ENCODE measurements at places on chromosomes 16 and 17.
A peak's percentile ranks its signal among the peaks of the same experiment; 100 is the strongest.

DNA sequence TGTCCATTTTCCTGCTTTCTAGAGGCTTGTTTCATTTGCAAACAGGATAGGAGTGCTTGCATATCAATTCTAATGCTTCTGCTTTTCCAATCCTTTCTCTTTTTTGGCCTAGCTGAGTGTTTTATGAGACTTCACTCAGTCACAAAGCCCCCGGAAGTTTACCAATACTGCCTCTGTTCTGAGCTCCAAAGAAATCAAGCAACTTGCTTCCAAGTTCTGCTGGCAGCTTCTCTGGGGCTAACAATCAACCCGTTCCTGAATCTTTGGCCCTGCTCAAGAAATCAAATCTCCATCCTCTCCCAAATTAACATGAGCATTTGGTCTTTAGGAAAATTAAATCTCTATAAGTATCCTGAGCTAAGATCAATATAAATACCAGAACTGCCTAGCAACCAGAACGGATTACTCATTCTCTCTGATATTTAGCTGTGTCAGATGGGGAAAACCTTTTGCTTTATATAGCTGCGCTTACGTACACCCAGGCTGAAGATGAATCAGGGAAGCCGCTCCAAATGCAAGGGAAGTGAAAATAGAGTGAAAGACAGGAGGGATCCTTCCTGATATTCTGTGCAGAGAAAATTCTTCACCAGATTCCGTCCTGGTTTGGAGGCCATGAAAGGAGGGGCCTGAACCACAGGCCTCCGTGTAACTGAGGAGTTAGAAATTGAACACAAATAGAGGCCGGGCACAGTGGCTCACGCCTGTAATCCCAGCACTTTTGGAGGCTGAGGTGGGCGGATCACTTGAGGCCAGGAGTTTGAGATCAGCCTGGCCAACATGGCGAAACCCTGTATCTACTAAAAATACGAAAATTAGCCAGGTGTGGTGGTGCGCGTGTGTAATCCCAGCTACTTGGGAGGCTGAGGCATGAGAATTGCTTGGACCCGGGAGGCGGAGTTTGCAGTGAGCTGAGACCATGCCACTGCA is 23.3 kb upstream of the GRB2 start:
- DNase-seq: no peak

GRCh38 chr17:2982854-2983253 is 80.6 kb downstream of the OR1D5 start:
- no peak for DNase-seq

DNA sequence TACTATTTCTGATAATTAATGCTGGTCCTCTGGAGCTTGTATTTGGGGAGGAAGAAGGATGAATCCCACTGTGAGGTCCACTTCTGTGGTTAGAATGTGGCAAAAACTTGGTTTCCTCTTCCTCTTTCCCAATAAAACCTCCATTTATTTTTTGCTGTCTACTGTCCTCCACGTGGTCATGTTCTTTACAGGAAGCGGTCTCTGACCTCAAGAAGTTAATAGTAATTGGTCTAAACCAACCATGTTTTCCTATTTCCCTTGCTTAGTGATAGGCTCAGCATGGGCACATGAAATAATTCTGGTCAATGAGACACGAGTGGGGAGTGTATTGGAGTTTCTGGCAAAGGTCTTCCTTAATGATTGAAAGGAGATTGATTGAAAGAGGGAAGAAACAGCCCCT is 33.9 kb downstream of the CHP2 start:
- DNase-seq: no peak

GRCh38 chr17:15311996-15312395 is 29.4 kb downstream of the TEKT3 start:
- no peak for DNase-seq

GRCh38 chr16:49529411-49530045 is 155.9 kb downstream of the C16orf78 start:
- no peak for DNase-seq

GRCh38 chr17:17030515-17031211 is 11.6 kb upstream of the MPRIP start:
- DNase-seq: no peak

- DNase-seq: peak; percentile 41
Measured at GRCh38 chr17:67434061-67434525, 57.0 kb downstream of the PITPNC1 start.

DNA sequence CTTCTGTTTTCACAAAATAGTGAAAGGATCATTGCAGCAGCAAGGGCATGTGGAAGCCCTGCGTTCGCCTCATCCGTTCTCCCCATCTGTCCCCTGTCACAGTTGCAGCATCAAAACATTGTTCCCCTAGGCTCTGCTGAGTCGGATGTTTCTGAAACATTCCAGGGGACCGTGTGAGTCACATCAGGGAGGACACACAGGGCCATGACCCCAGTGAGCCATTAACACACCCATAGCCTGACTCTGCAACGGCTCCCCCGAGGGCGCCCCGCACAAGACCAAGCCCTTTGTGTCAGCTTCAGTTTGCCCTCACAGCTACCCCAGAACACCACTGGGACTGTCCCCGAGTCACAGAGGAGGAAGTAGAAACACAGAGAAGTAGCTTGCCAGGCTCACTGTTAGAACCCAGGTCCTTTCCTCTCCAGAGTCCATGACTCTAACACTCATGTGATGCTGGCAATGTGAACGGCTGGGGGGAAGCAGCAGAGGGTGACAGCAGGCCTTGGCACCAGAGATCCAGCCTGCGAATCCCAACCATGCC is 63.3 kb upstream of the HSBP1 start:
- no peak for DNase-seq

GRCh38 chr17:65362826-65363225 is 198.6 kb downstream of the AXIN2 start:
- no peak for DNase-seq

GRCh38 chr16:81688182-81688581 is 90.9 kb upstream of the PLCG2 start:
- no peak for DNase-seq

- DNase-seq: no peak
Measured at GRCh38 chr17:69819316-69820087, 255.5 kb upstream of the KCNJ16 start.

All from stimulated activated CD4-positive, alpha-beta T cell treated with anti-CD3 and anti-CD28 coated beads, TNF-alpha, amount 100 ng/mL, for 4 hours (primary cell).